GM18507 (cell line): ENCODE measurements at places on chromosomes 6 and 20.

GRCh38 chr20:56353356-56353755 is 5.4 kb upstream of the FAM210B start:
- no peak for DNase-seq

- peak; percentile 25 for DNase-seq
Observed at GRCh38 chr6:158232316-158233213, 64.4 kb downstream of the GTF2H5 start.

- no peak for DNase-seq
Observed at GRCh38 chr6:158666628-158667359, 16.9 kb downstream of the SYTL3 start.

DNA sequence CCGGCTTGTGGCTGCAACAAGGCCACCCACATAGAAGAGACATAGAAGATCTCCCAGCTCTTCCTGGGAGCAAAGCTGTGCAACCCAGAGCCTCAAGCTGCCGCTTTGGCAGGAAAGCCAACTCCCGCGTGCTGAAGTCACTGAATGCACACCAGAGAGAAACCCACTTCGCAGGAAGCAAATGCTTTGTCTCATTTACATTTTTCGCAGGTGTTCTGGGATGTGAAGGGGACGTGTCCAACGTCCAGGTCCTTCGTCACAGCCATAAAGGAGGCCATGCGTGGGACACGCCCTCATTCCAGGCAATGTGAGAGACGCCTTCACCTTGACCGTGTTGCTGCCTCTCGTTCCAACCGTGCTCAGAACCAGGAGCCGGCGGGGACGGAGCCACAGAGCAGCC is 24.4 kb downstream of the KCNQ2 start:
- DNase-seq, result no peak
